ENCODE measurements at places on chromosomes 5 and 9. TPM values are rescaled to one million over a fixed set of nuclear protein-coding genes. Genes with fewer than 3 reads are reported as not detected.

Gene HMCN2
- 5.9 TPM for total RNA-seq

Gene PCDHB15
- 11.0 TPM for total RNA-seq

Gene BRIX1
- 20.3 TPM for total RNA-seq

Gene SMAD5
- total RNA-seq, result 59.3 TPM

Gene WDR38
- not detected for total RNA-seq

Gene TUSC1
- total RNA-seq, result 20.9 TPM

Gene SLCO4C1
- 12.8 TPM for total RNA-seq

Gene EGFL7
- 131 TPM for total RNA-seq

Gene LCN9
- not detected for total RNA-seq

Gene SHB
- 21.2 TPM for total RNA-seq

Gene INSL6
- not detected for total RNA-seq

Gene KIF4B
- 0.12 TPM for total RNA-seq

Gene PCDHB14
- total RNA-seq, result 8.6 TPM

Gene C9
- total RNA-seq, result not detected

Gene ARSI
- total RNA-seq, result 5.3 TPM

Gene ROR2
- total RNA-seq, result 31.0 TPM

Gene PCDHGA6
- total RNA-seq, result 10.3 TPM

Gene UBE2R2
- total RNA-seq, result 22.9 TPM

Gene COQ4
- total RNA-seq, result 61.0 TPM

Gene PCDHB13
- 7.9 TPM for total RNA-seq

Gene LRRC19
- 12.1 TPM for total RNA-seq

Gene ZNF658
- total RNA-seq, result 6.6 TPM

Gene RETREG1
- total RNA-seq, result 41.3 TPM

Gene SEMA6A
- total RNA-seq, result 56.8 TPM

Gene CENPP
- total RNA-seq, result 6.6 TPM

Gene WDR31
- 4.4 TPM for total RNA-seq

Gene IFNE
- not detected for total RNA-seq

Gene TPRN
- total RNA-seq, result 8.2 TPM

Gene CER1
- total RNA-seq, result 1.1 TPM

Gene FCN2
- 1.2 TPM for total RNA-seq

Gene CNTNAP3
- total RNA-seq, result 9.2 TPM

Gene KCTD16
- total RNA-seq, result 2.8 TPM

Gene NUDT12
- total RNA-seq, result 15.6 TPM

Gene GPR21
- 7.9 TPM for total RNA-seq

Gene PCDHA1
- 0.12 TPM for total RNA-seq

Gene GZMA
- total RNA-seq, result 1.8 TPM

Gene SLC6A18
- 0.70 TPM for total RNA-seq

Gene IFNK
- not detected for total RNA-seq

Gene UBE2QL1
- 0.70 TPM for total RNA-seq

Gene PPIP5K2
- total RNA-seq, result 85.3 TPM

Gene AK1
- total RNA-seq, result 79.2 TPM

Gene ZNF883
- total RNA-seq, result 6.5 TPM

Gene PHF24
- total RNA-seq, result 0.23 TPM

Gene PARP8
- 23.1 TPM for total RNA-seq

Gene FAM163B
- total RNA-seq, result 2.7 TPM
